Activated T-helper 1 cell treated with anti-CD3 and anti-CD28 coated beads, Interleukin-2, amount 50 U/mL, for 16 hours (primary cell): ENCODE measurements at places on chromosomes 4 and X.

DNA sequence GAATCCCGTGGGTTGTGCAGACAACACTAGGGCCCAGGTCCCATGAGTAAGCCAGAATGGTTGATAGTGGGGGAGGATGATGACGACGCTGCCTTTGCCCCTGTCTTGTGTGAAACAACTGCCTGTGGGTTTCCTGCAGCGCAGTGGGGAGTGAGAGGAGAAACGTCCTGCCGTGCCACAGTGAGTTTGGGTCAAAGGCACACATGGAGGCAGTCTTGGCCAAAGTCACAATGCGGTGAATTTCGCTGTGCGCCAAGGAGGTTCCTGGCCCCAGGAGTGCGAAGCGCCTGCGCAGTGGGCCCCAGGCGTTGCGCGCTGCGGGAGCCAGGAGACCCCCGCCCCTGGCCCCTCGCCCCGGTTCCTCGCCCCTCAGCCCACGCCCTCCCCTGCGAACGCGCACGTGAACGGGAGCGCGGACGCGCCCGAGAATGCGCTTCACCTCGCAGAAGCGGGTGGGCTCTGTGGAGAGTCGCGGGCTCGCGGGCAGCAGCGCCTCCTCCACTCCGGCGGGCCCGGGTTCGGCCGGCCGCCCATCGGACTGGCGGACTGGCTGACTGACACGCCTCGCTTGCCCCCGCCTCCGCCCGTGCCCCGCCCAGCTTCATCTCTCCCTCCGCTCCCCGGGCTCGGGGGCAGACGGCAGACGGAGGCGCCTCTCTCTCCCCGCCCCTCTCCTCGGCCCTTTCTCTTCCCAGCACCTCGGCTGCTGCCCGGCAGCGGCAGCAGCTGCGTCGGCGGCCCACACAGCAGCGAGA lies at the start of gene NUDT10:
Gene NUDT10 (plus strand): TSS at position 635 of the 755 bp plus-strand sequence. CDS start 144 bp downstream, outside the sequence.
- peak; percentile 4 for DNase-seq

DNA sequence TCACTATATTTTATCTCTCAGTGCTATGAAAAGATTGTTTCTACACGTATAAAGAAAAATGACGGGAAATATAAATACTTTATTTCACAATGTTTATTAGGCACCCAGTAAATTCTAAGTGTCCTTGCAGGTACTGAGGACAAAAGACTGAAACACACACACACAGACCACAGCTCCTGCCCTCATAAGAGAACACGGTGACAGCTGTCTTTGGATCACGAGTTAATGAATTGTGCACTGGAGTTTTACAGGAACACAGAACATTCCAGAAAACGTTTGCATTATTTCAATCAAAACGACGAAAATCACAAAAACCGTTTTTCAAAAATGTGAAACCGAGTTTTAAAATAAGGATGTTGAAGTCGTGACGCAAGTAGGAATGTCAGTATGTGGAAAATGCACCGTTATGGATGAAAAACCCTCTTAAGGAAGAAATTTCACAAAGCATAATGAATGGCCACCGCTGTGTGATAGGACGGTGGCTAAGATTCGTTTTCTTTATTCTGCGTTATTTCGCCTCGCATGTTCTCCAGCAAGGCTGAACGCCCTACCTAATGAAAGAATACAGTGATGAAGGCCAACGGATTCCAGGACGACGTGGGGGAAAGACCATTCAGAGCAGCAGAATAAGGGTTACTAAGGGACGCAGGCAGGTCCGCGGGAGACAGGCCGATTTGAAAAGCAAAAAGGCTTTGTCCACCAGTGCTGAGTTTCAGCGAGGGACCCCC lies 24.2 kb downstream of the FAM156A start:
- DNase-seq = no peak

DNA sequence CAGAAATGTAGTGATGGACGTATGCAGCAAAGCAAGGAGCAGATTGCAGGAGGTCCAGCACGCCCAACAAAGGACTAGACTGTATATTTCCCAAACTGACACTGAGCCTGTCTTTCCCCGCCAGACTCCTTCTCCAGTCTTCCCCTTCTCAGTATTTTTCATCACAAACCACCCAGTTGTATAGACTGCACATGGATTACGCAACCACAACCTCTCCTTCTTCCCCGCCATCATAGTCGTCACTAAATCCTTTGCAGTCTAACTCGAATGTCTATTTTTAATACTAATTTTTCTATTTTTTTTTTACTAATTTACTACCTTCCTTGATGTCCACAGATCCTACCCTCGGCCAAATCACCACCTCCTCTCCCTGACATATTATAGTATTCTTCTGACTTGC lies 105.4 kb downstream of the MTNR1A start:
- DNase-seq = no peak

GRCh38 chrX:139982856-139983255 lies 17.5 kb upstream of the CXorf66 start:
- no peak for DNase-seq

- no peak for DNase-seq
Observed at GRCh38 chr4:71217688-71218087, 121.1 kb upstream of the SLC4A4 start.
